ENCODE measurements at places on chromosomes 3 and 15.
A peak's percentile ranks its signal among the peaks of the same experiment; 100 is the strongest.

DNA sequence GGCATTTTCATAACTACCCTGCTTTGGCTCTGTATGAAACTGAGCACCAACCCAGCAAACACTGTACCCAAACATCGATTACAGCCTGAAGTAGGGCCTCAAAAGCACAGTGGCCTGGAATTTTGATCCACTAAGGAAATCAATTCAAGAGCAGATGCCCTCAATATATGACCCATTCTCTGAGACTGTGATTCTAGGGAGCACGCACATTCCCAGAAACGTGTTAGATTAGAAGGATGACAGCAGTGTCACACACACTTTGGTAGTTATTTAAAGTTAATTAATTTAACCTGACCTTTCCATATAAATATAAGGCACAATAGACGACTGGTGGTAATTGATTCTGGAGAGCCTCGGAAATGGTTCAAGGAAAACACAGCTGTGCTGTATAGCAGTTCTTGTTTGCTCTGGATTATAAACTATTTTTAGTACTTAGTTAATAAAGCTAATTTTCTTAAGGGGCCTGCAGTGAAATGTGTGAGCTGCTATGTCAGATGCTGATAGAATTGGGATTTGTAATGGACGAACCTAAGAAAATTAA is 126.3 kb upstream of the ZNF385D start:
- DNase-seq = no peak

GRCh38 chr3:13401149-13401548 is 19.0 kb downstream of the NUP210 start:
- no peak for DNase-seq

- peak; percentile 79 for DNase-seq
Measured at GRCh38 chr3:43389388-43390254, 103.3 kb downstream of the SNRK start.

DNA sequence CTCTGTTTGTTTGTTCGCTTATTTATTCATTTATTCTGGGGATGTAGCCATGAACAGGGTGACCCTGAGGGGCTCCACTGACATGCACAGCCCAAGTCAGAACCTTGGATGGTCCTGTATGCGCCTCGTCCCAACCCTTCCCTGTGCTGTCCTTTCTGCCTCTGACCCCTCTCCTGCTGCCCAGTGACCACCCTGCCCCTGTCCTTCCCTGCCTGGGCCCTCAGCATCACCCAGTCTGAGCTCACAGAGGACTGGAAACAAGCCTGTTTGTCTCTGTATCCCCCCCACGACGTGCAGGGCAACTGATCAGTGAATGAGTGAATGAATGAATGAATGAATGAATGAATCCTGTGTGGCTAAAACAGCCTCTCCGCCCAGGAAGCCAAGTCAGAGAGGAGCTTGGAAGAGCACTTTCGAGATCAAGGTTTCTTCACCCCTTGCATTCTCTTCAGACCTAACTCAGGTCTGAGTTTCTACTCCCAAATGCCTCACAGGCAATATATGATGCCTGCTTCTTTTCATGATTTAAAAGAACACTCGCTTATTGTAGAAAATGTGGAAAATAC is 157.7 kb downstream of the SMAD6 start:
- no peak for DNase-seq

GRCh38 chr15:65328506-65329287 is 24.2 kb downstream of the RNU5B-1 start:
- DNase-seq = no peak

GRCh38 chr3:55483196-55484095 is 3.7 kb downstream of the WNT5A start:
- DNase-seq = no peak

GRCh38 chr3:180679178-180680096 is at the start of gene CCDC39:
Gene CCDC39 (minus strand): TSS chr3:180679489. CDS start chr3:180679380, 109 bp downstream.
- DNase-seq = peak; percentile 62

DNA sequence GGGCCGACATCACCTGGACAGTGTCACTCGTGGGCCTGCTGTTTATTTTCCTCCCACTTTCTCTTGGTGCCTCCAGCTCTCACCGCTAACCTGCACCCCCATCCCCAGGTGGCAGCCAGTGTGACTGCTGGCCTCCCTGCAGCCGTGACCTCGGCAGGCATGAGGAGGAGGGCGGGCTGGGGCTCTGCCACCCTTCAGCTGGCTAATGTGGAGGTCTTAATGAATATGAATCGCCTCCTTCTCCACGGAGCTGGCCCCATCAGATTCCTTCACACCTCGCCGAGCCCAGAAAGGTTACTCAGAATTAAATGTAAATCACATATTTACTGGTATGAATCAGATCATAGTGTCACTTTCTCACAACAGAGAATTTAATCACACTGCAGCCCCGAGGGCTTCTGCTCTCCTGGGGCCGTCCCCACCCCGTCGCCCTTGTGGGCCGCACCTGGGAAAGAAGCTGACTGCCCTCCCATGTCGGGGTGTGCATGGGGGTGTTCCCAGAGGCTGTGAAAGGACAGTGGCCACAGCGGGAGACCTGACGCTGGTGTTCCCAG is 171.1 kb upstream of the TLE3 start:
- DNase-seq = no peak

- no peak for DNase-seq
Measured at GRCh38 chr15:38182900-38183299, 69.7 kb upstream of the SPRED1 start.

- no peak for DNase-seq
Measured at GRCh38 chr3:45568848-45569762, 25.4 kb upstream of the LIMD1 start.

GRCh38 chr3:138686771-138687221 is 78.2 kb downstream of the FAIM start:
- DNase-seq = peak; percentile 94

DNA sequence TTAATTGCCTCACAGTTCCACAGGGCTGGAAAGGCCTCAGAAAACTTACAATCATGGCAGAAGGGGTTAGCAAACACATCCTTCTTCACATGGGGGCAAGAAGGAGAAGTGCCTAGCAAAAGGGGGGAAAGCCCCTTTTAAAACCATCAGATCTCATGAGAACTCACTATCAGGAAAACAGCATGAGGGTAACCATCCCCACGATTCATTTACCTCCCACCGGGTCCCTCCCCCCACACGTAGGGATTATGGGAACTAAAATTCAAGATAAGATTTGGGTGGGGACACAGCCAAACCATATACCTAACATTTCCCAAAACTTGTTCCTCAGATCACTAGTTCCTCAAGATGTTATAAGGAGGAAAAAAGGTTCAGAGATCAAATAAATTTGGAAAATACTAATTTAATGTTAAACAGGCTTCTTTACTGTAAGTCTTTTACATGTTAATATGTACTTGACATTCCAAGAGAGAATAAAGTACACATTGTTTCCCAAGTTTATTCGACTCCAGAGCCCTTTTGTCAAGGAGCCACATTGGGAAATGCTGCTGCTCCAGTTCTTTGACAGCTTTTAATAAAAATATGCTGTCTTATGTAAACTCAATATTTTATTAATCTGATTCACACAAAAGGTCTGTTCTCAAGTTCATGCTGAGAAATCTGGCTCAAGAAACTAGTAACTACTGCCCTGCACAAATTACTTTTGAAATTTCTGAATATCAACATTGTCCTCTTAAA is 17.8 kb downstream of the HERC1 start:
- no peak for DNase-seq

- DNase-seq = no peak
Measured at GRCh38 chr3:61940236-61940635, 378.9 kb downstream of the PTPRG start.

GRCh38 chr15:51908316-51908715 is 63.3 kb downstream of the LEO1 start:
- no peak for DNase-seq

DNA sequence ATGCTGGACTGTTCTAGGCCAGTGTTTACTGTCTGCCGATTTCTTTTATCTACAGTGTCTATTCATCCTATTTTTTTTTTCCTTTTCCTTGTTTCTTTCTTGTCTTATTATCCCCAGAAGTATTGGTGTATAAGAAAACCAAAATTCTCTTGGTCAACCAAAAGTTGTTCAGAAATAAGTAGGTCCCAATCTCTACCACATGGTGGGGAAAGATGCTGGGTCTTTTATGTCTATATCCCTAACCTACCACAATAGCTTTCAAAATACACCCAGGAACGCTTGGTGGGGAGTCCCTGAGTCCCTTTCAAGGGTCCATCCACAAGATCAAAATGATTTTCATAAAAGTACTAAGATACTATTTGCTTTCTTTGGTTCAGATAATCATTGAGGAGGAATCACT is 225.6 kb downstream of the CLSTN2 start:
- no peak for DNase-seq

DNA sequence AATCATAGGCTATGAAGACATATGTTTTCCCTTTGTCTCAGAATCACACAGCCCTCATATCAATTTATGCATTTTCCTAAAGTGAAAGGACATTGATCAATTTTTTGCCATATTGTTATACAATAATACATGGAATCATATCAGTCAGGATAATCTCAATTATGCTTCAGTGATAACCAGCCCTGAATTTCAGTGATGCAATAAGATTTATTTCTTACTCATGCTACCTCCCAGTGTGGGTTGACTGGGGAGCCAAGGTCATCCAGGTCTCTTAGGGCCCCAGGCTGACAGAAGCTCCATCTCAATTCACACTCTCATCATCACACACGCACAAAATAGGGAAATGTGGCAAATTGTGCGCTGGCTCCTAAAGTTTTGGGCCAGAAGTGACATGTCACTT is 44.2 kb upstream of the TNIK start:
- no peak for DNase-seq

GRCh38 chr3:119315600-119316312 is 21.6 kb downstream of the ARHGAP31 start:
- DNase-seq = no peak

GRCh38 chr15:78492872-78493271 is 14.5 kb upstream of the HYKK start:
- DNase-seq = peak; percentile 30

Data from hematopoietic multipotent progenitor cell treated with erythropoietin and hydrocortisone succinate and interleukin-3 and kit ligand, for 6 days (in vitro differentiated cells).